ENCODE measurements at places on chromosomes 3 and 15. TPM values are rescaled to one million over a fixed set of nuclear protein-coding genes. Genes with fewer than 3 reads are reported as not detected.

The TCAIM gene
- 22.9 TPM for total RNA-seq

The PRTG gene
- 2.4 TPM for total RNA-seq

The RTP4 gene
- 2.0 TPM for total RNA-seq

The RGMA gene
- 0.46 TPM for total RNA-seq

The GJD2 gene
- total RNA-seq, result not detected

The RARB gene
- total RNA-seq, result 10.3 TPM

The CHRNA3 gene
- total RNA-seq, result not detected

The MYD88 gene
- 8.1 TPM for total RNA-seq

The CHRNA7 gene
- 0.28 TPM for total RNA-seq

The RARRES1 gene
- 166 TPM for total RNA-seq

The ACAD11 gene
- total RNA-seq, result 36.4 TPM

The THRB gene
- total RNA-seq, result 1.4 TPM

The ETFA gene
- 140 TPM for total RNA-seq

The MUSTN1 gene
- not detected for total RNA-seq

The ARPP19 gene
- 57.3 TPM for total RNA-seq

The PRRT3 gene
- total RNA-seq, result 2.1 TPM

The NUSAP1 gene
- 14.2 TPM for total RNA-seq

The CCDC71 gene
- total RNA-seq, result 16.2 TPM

The CIP2A gene
- total RNA-seq, result 4.1 TPM

The THPO gene
- total RNA-seq, result 0.18 TPM

The ZNF592 gene
- total RNA-seq, result 3.1 TPM

The TFRC gene
- total RNA-seq, result 2,476 TPM

The CLDN18 gene
- not detected for total RNA-seq

The FOXL2NB gene
- under 0.01 TPM for total RNA-seq

The TMEM42 gene
- total RNA-seq, result 22.8 TPM

The CYP8B1 gene
- not detected for total RNA-seq

The PATL2 gene
- total RNA-seq, result 0.43 TPM

The SPATA12 gene
- total RNA-seq, result not detected

The FGF7 gene
- total RNA-seq, result 976 TPM

The RYR3 gene
- 0.09 TPM for total RNA-seq

The GOLGA8R gene
- 2.1 TPM for total RNA-seq

The CNTN4 gene
- total RNA-seq, result 2.9 TPM

The SPINT1 gene
- 0.18 TPM for total RNA-seq

The TMEM207 gene
- not detected for total RNA-seq

The SMAD3 gene
- total RNA-seq, result 35.8 TPM

The TRIM42 gene
- total RNA-seq, result not detected

The UBAP1L gene
- 0.71 TPM for total RNA-seq

The CRELD1 gene
- total RNA-seq, result 20.1 TPM

The NR1I2 gene
- not detected for total RNA-seq

The CYB561D2 gene
- 29.0 TPM for total RNA-seq

The PAQR5 gene
- 9.6 TPM for total RNA-seq
